ENCODE measurements at places on chromosomes 2 and 18.

DNA sequence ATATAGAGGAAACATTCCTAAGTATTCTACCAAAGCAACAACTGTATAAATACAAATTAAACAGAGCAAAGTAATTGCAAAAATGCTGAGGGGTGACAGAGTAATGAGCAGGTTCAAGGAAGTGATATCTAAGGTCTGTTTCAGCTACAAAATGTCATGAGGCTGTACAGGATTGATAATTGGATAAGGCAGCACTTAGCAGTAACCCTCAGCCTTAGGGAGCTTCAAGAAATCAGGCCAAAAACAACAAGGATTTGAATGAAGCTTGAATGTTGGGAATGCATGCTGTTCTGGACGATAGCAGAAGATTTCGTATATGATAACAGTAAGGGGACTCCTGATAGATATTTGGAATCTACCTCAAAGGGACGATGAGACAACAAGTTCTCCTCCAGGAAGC is 142.0 kb upstream of the MMADHC start:
- no peak for DNase-seq

GRCh38 chr18:3692113-3692621 is 242.2 kb downstream of the TGIF1 start:
- no peak for DNase-seq

GRCh38 chr2:64482765-64483504 is 29.0 kb downstream of the LGALSL start:
- no peak for DNase-seq

DNA sequence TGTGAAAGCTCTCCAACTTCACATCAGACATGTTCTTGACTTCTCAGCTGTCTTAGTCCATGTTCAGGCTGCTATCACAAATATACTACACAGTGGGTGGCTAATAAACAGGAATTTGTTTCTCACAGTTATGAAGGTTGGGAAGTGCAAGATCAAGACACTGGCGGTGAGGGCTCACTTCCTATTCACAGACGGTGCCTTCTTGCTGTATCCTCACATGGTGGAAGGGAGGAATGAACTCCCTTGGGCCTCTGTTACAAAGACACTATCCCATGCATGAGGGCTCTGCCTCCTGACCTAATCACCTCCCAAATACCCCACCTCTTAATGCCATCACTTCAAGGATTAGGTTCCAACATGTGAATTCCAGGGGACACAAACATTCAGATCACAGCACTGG is 9.7 kb downstream of the UXS1 start:
- no peak for DNase-seq

DNA sequence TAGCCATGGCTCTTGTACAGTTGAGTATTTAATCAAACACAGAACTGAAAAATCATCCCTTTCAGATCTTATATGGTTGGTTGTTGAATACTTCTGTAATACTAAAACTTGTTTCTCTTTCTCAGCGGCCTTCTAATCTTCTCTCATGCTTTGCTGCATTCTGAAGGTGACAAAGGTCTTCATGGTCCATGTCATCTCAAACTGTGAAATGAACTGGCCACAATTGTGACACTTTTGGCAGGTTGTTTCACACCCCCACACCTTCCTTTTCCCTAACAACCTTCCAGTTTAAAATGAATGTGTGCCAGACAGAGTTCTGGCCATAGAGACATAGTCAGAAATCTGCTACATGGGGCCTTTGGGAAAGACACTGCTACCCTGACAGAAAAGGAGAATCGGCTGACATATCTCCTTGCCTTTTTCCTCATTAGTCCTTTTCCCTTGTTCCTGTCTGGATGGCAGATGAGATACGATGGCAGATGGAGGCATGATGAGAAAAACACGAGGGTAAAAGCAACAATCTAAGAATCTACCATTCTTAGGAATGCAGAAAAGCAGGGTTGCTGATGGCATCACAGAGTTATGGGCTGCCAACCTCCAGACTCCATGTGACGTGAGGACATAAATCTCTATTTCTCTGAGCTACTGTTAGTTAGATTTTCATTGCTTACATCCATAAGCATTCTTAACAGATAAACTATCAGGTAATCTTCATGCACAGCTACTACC is 106.5 kb downstream of the PIGN start:
- DNase-seq: no peak

DNA sequence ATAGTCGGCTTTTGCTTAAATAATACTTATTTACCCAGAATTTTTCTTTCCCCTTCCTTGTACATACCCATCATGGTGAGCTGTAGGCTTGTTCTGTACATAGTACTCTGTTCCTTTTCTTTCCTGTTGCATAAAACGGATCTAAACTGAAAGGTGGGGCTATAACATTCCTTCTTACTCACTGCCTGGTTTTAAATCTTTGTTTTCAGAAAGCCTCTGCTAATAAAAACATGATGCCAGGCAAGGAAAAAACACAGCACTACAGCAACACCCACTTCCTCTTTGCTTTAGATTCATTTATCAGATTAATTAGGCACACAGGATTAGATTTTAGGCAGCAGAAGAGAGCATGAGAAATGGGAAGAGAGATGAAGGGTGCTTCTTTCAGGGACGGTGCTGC is 19.6 kb upstream of the STON1 start:
- DNase-seq: no peak

DNA sequence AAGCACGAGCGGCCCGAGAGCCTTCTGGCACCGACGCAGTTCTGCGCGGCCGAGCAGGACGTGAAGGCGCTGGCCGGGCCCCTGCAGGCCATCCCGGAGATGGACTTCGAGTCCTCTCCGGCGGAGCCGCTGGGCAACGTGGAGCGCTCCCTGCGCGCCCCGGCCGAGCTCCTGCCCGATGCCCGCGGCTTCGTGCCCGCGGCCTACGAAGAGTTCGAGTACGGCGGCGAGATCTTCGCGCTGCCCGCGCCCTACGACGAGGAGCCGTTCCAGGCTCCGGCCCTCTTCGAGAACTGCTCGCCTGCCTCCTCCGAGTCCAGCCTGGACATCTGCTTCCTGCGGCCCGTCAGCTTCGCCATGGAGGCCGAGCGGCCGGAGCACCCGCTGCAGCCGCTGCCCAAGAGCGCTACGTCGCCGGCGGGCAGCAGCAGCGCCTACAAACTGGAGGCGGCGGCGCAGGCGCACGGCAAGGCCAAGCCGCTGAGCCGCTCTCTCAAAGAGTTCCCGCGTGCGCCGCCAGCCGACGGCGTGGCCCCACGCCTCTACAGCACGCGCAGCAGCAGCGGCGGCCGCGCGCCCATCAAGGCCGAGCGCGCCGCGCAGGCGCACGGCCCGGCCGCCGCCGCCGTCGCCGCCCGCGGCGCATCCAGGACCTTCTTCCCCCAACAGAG is 70.4 kb downstream of the ARHGEF33 start:
- DNase-seq: peak; percentile 37

DNA sequence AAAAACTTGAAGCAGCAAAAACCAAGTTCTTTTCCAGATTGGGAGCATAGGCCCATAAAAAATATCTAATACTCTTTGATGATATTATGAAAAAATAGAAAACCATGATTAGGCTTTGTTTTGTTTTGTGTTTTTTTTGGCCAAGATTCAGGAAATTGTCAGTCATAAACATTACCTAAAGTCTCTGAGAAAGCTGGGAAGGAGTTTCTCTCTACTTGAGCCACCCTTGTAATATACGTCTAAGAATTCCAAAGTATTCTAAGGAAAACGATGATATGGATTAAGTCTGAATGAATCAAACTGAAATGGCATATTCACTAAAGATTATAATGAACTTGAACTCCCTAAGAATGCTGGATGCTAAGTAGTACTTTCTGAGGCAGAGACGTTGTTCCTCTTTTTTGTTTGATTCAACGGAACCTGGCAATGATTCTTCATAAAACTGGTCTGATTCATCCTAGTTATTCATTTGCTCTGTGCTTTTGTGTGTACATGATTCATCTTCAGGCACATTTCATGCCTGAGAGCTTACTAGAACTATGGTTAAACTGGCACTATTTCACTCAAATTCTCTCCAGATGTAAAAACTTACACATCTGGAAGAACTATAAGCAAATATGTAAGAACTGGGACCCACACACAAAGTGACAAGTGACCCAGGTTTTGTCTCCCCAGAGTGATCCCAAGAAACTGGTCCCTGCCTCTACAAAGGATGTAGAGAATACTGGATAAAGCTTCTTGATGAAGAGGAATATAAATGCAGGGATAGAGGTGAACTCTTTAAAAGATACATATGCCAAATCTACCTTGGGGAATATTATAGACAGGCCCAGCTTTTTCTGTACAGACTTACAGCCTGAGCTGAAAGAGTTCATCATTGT is 159.7 kb downstream of the DOCK10 start:
- no peak for DNase-seq

DNA sequence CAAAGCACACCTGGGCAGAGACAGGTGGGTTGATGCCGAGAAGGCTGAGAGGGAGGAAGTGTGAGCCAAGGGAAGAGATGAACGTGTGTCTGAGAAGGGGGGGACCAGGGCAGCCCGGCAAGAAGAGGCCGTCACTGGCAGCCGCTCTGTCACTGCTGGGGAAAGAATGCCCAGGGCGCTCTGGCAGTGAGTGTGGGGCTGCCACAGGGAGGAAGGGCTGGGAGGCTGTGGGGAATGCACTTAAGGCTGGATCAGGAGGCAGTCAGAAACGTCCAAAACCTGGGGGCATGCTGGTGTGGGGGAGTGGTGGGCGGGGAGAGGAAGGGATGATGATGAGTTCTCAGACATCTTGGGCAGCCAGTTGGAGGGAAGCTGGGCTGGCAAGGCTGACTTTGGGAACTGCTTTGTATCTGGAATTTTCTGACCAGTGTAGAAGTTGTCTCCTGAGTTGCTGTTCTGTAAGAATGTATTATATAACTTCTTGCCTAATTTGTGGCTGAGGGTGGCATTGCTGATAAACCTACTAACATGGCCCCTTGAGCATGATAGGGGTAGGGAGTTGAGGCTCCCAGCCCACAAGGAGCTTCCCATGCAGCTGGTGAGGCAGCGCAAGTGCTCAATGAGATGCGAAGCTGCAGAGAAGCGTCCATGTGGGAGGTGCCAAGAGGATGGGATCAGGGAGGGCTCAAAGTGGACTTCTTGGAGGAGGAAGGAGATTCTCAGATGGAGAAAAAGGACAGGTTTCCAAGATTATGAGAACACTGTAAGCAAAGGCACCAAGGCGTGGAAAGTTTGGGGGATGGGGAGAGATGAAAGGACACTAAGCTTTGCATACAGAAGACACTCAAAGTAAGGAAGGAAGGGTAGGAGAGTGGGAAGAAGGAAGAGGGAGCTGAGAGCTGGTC is 185.1 kb upstream of the HAAO start:
- DNase-seq: no peak

DNA sequence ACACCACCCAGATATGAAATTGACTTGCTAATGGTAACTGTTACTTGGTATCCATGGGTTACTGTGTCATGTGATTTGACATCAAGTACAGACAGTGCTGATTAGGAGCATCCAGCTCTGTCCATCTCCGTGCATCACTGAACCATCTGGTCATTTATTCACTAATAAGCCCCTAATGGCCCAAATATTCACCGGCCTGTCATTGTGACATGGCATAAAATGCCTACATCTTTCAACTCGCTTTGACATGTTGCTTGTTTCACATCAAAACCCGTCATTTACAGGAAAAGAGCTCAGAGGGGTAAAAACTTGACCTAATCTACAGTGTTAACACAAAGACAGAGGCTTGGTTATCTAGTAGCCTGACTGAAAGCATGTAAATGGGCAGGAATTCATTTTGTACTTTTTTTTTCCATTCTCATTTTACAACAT is 308.9 kb upstream of the ATP5MC3 start:
- no peak for DNase-seq

- DNase-seq: no peak
These were observed 40.9 kb downstream of the KLHL29 start for GRCh38 chr2:23425885-23426262.

DNA sequence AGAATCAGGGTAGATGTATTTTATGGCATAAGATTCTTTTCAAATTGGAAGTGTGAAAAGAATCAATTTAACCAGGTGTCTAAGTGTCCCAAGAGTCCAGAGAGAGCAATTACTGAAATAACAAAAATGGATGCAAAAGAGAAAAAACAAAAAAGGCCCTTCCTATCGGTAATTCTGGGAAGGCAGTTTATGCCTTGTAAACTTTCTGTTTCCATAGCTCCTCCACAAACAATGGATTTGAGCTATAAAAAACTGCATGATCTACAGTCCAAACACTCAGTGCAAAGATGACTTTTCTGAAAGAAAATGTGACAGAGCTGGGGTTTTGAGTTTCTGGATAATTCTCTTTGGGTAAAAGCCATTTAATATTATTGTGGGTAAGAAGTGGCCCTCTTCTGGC is 366.1 kb downstream of the EN1 start:
- DNase-seq: no peak
